ENCODE measurements at places on chromosomes 6 and 20. TPM values are rescaled to one million over a fixed set of nuclear protein-coding genes. Genes with fewer than 3 reads are reported as not detected.

XKR7 gene
- total RNA-seq, result not detected

DNA sequence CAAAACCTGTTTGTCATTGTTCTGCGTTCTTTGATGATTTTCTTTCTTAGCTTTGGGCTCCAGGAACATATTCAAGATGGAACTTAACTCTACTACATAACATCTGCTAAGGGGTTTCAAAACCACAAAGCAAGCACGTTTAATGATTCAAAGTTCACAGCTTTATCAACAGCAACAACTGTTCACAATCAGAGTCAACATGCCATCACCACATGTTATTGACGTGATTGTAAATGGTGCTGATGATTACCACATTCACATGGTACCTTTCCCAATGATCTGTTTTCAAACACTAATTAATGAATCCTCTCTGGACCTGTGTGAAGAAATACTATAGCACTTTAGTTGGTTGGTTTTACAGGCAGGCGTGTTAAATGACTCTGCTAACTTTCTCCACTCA is 180.6 kb upstream of the CEP162 start:
- no peak for DNase-seq

BPIFB3 gene
- not detected for total RNA-seq

MYB gene
- total RNA-seq, result 0.27 TPM

DDX39B gene
- total RNA-seq, result 159 TPM

- DNase-seq, result no peak
Observed at GRCh38 chr6:52493669-52494068, 73.5 kb downstream of the EFHC1 start.

NFS1 gene
- total RNA-seq, result 54.3 TPM

- DNase-seq, result no peak
Observed at GRCh38 chr6:121726596-121726995, 291.1 kb downstream of the GJA1 start.

DZANK1 gene
- total RNA-seq, result 1.1 TPM

DNA sequence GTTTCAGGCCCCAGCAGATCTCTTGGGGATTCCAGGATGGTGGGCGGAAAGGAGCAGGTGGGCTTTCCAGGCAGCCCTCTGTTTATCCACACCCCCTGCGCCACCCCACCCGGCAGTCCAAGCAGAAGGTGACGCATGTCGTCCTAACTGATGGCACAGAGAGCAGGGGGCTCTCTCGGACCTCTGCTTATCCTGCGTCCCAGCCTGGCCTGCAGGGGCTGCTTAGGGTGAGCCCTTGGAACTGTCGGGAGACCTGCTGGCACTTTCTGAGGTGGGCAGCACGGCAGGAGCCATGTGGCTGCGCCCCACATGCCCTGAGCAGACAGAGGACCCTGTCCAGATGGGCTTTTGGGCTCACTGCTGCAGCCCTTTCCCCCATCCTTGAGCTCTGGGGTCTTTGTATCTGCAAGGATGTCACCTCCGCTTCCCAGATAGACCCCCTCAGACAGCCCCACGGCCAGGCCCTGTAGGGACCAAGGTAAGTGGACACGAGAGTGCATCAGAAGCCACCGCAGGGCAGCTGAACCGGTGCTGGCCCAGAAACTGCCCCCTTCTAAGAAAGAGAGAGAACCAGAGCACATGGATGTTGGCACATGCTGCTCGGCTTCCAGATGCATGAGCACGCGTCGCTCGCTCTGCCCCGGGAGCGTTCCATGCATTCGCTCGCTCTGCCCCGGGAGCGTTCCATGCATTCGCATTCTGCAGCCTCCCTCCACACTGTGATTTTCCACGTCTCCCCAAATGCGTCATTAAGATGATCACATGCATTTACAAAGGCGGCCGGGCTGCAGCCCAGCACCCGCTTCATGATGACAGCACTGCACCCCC is 246.7 kb downstream of the TAF4 start:
- DNase-seq, result no peak

C6orf141 gene
- not detected for total RNA-seq

DNA sequence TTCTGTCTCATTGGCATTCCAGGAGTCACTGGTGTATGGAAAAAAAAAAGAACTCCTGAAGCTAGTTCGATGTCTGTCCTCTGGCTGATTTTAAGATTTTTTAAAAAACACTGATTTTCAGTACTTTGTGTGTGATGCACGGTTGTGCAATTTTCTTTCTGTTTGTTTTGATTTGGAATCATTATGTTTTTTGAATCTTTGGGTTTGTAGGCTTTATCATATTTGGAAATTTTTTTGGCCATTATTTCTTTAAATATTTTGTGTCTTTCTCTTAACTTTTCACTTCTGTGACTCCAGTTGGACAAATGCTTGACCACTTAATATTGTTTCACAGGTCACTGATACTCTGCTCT is 327.2 kb downstream of the BCKDHB start:
- DNase-seq, result no peak

GRCh38 chr6:159460476-159460875 is 232.6 kb downstream of the SOD2 start:
- DNase-seq, result no peak

DNA sequence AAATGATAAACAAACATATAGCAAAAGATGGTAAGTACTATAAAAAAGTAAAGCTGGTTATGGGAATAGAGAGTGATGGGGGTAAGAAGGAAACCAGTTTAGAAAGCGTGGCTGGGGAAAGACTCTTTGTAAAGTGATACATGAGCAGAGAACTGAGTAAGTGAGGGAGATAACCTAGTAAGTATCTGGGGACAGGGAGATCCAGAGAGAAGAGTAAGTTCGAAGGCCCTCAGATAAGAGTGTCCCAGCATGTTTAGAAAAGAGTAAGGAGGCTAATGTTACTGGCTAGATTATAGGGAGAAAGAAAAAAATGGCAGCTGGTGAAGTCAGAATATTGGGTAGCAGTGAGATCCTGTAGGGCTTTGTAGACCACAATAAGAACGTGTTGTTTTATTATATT is 50.7 kb upstream of the HBS1L start:
- DNase-seq, result no peak

DNA sequence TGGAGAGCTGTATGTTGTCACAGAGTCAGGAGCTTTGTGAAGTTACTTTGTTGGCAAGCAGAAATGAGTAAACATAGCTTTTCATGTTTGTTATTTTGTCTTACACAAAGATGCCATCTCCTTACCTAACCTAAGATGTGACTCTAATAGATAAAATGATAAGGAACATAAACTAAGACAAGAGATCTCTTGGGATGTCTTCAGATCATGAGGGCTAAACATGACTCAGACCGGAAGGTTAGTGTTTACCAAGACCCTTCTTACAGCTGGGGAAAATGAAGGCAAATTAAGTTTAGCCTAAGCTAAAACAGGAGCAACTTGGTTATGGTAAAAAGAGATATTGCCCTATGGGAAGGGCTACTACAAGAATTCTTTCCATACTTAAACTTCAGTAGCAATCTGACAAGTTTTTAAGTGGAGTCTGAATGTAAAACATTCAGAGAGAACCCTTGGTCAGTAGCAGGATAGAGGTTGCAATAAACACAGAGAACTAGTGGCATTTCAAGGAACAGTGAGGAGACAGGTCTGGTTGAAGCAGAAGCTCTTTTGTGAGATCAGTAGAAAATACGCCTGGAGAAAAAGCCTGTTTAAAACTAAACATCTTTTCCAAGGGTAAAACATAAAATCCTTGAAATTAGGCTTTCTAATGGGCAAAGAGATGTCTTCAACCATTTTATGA is 29.9 kb downstream of the SGK1 start:
- DNase-seq, result no peak

- no peak for DNase-seq
Observed at GRCh38 chr20:14643146-14643545, 305.7 kb upstream of the FLRT3 start.

All from Right ventricle myocardium inferior (tissue), 1 donor.